WTC11 (cell line): ENCODE measurements at places on chromosomes 7 and 10.

DNA sequence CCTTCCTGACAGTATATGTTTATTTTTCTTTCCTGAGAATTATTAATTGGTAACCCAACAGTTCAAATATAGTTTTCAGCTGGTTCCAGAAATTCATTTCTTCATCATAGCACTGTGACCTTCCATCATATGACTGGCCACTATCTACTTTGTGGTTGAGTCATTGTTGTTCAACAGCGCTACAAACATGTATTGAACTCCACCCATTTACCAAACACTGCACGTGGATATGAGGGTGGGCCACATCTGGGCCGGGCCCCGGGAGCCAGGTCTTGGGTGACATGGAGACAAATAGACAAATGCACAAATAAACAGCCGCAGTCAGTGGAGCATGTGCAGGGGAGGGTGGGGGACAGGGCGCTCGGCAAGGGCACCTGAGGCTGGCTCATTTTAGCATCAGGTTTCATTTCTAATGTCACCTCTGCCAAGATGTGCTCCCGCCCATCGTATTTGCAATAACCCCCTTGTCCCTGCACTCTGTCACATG is 24.0 kb upstream of the EEPD1 start:
- H3K27ac ChIP-seq = no peak overlapping the region
- H3K4me3 ChIP-seq = no peak overlapping the region
- H3K27me3 ChIP-seq = no peaks in the 10 kb centered on the region
- peaks cover 5% of the 10 kb centered on the region; the same call in 1 of the 2 replicates for H3K4me1 ChIP-seq

- H3K27ac ChIP-seq = no peak overlapping the region
- H3K4me1 ChIP-seq = peaks cover 32% of the 10 kb centered on the region
- DNase-seq = peak; percentile 68
- H3K27me3 ChIP-seq = peaks cover 57% of the 10 kb centered on the region
Observed at GRCh38 chr10:101031796-101032636, 982 bp downstream of the SFXN3 start.

- H3K4me3 ChIP-seq = no peak overlapping the region
- DNase-seq = no peak
- H3K27ac ChIP-seq = no peak overlapping the region
Observed at GRCh38 chr7:91397096-91397495, 132.9 kb downstream of the FZD1 start.

DNA sequence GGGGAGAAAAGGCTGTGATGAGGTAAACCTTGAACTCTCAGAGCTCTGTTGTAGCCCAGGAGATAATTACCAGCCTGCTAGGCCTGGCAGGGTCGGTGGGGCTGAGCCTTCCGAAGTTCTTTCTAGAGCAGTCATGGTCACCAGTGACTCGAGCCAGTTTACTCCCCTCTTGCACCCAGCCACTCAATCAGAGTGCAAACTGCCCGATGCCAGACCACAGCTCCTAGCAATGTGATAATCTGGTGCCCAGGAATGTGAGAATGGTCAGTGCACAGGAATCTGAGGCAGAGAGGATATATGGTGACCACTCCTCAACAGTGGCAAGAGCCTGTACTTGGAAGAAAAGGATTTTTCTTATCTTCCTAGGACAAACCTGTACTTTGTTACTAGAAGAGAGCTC is 46.4 kb upstream of the KMT2E start:
- H3K27ac ChIP-seq = no peak overlapping the region
- H3K27me3 ChIP-seq = no peaks in the 10 kb centered on the region; the same call in 1 of the 2 replicates
- no peaks in the 10 kb centered on the region for H3K36me3 ChIP-seq
- DNase-seq = no peak
- H3K4me3 ChIP-seq = no peak overlapping the region
- peaks cover 8% of the 10 kb centered on the region; the same call in 1 of the 2 replicates for H3K4me1 ChIP-seq
